Stimulated activated CD8-positive, alpha-beta memory T cell treated with anti-CD3 and anti-CD28 coated beads, Interleukin-4, amount 100 ng/mL, for 24 hours (primary cell): ENCODE measurements at places on chromosomes 1 and 21.

- no peak for DNase-seq
Observed at GRCh38 chr1:168235548-168235885, 9.7 kb downstream of the SFT2D2 start.

DNA sequence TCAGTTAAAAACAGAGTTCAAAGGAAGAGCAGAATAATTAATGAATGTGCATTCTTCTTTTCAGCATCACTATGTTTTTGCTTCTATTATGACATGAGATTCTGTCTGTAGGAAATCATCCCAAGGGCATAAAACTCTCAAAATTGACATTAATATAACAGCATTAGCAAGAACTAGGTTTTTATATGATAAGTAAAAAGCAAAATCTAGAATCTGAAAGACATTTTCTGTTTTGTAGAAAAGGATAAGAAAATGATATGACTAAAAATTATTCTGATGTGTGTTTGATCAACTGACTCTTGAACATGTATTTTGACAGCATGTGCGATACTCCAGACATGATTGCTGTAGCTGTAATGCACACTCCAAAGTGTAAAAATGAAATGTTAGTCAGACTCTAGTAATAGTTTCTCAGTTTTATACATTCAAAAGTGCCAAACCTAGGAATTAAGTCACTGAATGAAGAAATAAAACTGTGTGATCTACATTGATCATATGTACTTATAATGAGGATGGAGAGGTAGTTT, 197.3 kb downstream of the NCAM2 start:
- no peak for DNase-seq

GRCh38 chr1:76682138-76682537, 185.1 kb upstream of the ST6GALNAC5 start:
- no peak for DNase-seq

DNA sequence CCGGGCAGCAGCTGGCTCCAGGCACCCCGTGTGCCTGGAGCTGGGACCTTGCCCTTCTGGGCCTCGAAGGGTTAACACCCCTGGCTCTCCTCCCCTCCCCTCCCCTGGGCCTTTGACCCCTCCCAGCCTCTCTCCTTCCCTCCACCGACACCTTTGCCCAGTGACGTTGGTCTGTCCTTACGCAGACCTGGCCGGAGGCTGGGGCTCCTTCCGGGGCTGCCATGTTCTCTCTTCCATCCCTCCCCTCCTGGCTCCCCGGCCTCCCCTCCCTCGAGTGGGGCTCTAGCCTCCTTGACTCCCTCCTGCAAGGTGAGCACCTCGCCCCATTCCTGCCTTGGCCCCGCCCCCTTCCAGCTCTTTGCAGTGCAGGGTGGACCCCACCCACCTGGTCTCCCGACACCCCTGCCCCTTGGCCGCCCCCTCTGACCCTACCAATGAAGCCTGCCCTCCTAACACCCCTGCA, at the start of gene TMEM82:
Gene TMEM82 (plus strand): TSS at position 161 of the 463 bp plus-strand sequence. CDS start 61 bp downstream, at position 222.
- no peak for DNase-seq

DNA sequence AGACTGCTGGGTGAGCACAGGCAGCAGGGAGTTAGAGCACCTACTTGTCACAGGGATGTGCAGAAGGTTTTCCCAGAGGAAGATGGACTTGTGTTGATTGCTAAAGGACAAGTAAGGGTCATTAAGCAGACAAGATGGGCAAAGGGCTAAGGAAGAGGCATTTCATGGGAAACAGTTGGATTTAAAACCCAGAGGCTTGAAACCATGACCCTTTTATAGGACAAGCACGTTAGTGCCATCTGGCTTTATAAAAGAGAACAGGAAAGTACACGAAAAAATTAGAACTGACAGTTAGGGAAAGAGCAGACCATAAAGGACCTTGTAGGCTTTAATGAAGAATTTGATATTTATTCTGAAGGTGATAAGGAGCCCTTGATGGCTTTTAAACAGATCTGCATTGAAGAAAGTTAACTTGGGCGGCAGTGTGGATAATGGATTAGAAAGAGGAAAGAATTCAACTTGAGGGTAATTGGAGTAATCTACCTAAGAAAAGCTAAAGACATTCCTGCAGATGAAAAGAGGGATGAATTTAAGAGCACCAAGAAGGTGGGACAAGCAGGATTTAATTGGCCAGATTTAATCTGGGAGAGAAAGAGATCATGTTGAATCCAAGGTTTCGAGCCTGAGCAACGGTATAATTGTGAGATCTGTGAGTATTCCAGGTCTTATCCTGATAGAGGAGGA, 68.6 kb downstream of the ZC3H11B start:
- DNase-seq = no peak
